ENCODE measurements at places on chromosomes 4 and X. TPM values are rescaled to one million over a fixed set of nuclear protein-coding genes. Genes with fewer than 3 reads are reported as not detected.

ASB11 gene
- not detected for total RNA-seq

DNA sequence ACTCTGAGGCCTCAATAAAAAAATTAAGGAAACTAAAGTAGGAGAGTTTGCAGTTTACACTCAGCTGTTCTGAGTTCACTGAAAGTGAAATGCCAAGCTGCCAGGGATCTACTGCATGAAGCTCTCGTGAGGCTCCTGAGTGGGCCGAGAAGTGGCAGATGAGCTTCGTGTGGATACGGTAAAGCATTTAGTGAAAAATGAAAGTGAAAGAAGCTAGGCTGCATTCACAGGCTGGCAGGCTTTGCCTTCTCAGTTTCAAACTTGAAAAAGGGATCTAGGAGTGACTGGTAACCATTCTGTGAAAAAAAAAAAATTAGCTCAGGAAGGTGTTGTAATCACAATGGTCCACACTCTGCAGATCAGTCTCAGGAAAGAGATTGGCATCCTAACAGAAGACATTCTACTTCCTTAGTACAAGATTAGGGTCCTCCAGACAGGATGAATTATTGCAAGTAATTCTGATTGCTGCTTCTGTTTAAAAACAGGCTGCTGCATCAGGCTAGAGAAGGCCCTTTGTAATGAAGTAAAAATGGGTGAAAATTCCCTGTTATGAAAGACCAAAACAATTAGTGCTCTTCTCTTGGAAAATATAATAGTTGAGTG lies 679.9 kb downstream of the RPA4 start:
- peak; percentile 98 for ATAC-seq

- ATAC-seq = no peak
These were observed 7.6 kb upstream of the AMELX start for GRCh38 chrX:11285651-11286050.

DNA sequence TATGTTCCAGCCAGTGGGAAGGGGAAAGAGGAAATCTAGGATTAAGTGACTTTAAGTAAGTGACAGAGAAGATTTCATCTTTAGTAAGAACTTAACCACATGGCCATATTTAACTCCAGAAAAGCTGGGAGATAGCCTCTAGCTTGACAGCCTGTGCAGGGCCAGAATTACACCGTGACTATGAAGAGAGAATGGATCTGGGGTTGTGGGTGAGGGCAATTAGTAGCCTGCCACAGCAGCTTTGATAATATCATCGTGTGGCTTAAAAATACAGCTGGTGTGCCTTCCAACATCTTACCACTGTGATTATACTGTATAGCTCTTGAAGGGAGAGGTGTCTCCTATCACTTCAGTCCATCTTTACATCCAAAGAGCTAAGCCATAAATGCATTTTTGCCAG lies 57.6 kb upstream of the TBC1D9 start:
- no peak for ATAC-seq

DNA sequence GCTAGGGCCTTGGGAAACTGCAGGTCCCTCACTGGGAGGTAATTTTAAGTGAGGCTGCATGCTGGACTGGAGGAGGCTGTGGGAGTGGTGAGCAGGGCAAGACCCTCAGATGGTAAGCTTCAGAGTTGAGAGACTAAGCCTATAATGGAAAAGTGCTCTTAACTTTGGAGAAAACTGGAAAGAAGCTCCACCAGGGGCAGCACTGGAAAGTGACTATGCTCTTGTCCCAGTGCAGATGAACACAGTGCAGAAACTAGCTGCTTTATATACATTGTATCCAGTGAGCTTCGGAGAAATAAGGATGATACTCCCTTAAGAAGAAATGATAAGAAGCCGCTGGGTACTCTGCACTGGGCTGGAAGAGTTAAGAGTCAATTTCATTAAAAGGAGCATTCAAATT lies 3.2 kb upstream of the MAGEB2 start:
- ATAC-seq = no peak

GRCh38 chr4:54226404-54227255 lies 2.5 kb upstream of the PDGFRA start:
- no peak for ATAC-seq

DNA sequence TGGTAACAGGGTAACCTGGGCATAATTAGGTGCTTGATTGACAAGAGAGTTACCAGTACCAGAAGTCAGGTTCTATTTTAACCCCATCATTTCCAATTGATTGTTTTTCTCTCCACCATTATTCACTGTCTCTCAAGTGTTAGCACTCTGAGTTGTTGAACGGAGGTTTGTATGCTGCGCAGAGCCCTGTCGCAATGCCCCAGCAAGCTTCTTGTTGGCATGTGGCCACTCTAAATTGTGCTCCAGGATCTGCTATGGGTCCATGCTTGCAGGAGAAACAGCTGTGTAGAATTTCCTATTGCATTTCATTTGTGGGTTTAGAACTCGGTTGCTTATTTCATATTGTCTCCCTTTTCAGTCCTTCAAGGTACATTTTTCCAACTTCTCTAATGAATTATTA lies 98.2 kb downstream of the KLHL8 start:
- ATAC-seq = no peak

DNA sequence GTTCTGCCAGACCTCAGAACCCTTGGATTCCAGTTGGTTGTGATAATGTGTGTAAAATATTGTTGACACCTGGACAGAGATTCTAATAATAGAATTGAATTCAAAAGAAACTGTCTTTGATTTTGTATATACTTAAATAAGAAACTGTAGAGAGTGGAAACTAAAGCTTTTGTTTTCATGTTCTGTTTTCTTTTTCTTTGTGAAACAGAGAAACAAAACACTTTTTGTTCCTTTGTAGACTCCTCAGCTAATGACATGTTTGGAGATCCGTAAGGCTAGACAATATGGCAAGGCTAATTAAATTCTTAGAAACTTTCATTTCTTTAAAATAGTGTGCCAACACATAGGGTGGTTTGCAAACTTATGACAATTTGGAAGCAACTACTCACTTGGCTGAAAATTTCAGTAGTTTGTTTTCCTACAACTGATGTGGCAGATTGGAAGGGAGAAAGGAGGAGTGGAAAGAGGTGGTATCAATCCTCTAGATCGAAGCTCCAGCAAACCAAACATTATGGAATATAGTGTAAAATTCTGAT lies 90.9 kb upstream of the FAT1 start:
- no peak for ATAC-seq

All from activated T-helper 17 cell treated with anti-CD3 and anti-CD28 coated beads, Interleukin-2, amount 50 U/mL, for 72 hours (primary cell).